Substantia nigra (tissue), 51 donors: ENCODE measurements at places on chromosomes 2 and 18.

- no peak for DNase-seq
These were observed 26.7 kb downstream of the ITPRID2 start for GRCh38 chr2:181918188-181918587.

- no peak for DNase-seq
These were observed 4.2 kb downstream of the CAPN10 start for GRCh38 chr2:240590681-240591111.

- DNase-seq: no peak
These were observed 410.8 kb upstream of the POU3F3 start for GRCh38 chr2:104443145-104443544.

DNA sequence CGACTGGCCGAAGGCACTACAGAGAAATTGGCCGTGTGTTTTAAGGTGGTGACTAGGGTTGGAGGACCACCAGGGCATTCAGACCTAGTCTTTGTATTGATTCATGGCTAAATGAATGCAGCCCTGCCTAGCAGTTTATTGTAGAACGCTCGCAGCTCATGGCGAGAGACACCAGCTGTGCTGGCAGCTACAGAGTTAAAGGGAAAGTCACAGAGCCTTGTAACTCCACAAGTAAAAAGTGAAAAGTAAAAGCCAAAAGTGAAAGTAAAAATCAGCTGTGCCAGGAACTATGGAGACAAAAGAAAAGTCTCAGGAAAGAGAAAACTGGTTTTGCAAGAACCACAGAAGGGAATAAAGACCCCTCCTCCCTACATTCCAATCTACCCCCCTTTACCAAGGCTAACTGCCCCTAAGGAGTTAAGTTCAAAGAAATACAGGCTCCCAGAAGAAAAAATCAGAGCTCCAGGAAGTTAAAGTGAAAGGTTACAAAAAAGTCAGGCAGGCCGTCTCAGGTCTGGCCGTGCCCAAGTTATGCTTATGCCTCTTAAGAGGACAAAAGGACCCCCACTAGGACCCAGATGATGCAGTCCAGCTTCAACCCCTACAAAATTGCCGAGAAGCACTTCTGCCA is 46.4 kb upstream of the SELENOI start:
- DNase-seq: no peak

GRCh38 chr18:2963048-2963447 is 49.9 kb downstream of the LPIN2 start:
- no peak for DNase-seq

- DNase-seq: no peak
These were observed 797 bp downstream of the KLHL14 start for GRCh38 chr18:32771871-32772580.

GRCh38 chr18:36398419-36398818 is 100.9 kb downstream of the FHOD3 start:
- DNase-seq: no peak

GRCh38 chr18:55106466-55106865 is 147.2 kb upstream of the CCDC68 start:
- DNase-seq: no peak

DNA sequence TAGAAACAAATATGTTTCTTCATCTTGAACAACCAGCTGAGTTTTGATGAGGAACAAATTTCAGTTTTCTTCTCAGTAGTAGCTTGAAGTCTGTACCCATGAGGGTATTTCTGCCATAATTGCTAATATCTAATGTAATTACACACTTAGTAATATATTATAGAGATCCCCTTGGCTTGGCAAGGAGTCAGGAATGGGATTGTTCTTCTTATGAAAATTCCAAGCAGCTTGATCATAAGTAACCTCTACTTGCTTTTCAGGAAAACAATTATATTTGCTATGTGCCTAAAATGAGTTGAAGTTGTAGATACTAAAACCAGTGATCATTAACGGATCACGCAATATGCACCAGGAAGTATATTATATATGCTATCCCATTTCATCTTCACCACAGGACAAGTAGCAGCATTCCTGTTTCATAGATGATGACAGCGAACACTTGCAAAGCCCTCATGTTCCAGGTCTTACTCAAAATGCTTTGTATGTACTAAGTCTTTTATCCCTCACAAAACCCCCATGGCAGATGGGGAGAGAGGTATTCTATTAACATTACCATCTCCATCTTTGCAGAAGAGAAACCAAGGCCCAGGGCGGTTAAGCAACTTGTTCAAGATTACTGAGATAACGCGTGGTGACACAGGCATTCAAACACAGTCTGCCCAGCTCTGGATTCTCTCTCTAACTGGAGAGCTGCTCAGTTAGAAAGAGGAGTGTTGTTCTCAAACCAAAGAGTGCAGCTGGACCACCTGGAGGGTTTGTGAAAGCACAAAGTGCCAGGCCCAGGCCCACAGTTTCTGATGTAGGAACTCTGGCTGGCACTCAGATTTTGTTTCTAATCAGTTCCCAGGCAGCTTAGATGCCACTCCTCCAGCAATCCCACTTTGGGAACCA is 21.8 kb upstream of the RGPD4 start:
- DNase-seq: no peak

DNA sequence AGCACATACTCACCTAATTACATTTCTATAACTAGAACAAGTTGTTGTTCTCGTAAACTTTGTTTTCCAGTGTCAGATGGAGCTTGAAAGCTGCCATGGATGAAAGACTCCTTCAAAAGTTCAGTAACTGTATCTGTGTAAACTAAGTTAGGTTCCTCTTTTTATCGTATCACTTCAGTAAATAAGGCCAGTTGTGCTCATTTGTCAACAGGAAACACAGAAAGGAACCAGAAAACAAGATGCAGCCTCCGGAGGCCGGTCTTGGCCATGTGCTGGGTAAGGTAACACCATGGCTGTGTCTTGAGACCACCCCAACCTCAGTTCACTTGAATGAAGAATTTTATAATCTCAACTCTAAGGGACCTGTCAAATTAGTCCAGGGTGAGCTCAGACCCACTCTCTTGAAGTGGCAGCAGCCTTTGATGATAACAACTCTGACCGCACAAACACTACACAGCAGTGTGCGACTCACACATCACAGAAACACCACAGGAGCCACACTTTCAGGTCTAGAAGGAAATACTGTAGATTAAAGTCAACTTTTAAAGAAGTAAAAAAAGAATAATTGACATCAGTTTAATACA is 213.8 kb downstream of the AFF3 start:
- no peak for DNase-seq

- peak; percentile 9 for DNase-seq
These were observed 530 bp downstream of the GALNT1 start for GRCh38 chr18:35581898-35582641.

- DNase-seq: no peak
These were observed 14.1 kb upstream of the PLEKHH2 start for GRCh38 chr2:43622931-43623451.

DNA sequence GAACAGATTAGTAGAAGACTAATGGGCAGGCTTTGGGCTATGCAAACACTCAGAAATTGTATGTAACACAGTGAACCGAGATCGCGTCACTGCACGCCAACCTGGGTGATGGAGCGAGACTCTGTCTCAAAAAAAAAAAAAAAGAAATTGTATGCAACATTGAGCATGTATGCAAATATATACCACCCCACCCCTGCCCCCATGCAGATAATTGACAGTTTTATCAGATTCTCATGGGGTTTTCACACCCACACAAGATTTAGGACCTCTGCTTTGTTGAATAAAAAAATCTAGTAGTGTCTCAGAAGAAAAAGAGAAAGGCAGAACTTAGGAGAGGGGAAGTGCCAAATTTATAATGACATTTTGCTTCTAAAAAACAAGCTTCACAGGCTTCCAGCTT is 131.6 kb upstream of the FN1 start:
- no peak for DNase-seq

DNA sequence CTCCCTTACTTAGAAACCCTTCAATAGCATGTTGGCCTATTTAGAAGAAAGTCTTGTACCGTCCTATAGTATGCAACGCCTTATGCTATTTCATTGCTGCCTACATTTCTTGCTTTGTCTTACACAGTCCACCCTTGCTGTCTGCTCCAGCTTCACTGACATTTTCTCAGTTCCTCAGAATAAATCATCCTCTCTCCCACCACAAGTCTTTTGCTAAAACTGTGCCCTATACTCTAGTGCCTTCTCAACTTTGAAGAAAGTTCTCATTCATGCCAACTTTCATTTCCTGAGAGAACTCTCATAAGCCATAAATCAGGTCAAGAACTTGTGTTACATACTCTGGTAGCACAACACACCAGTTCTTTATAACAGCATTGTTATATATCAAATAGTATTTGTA is 54.3 kb upstream of the COL3A1 start:
- no peak for DNase-seq
